ENCODE measurements at places on chromosomes 12 and 14. TPM values are rescaled to one million over a fixed set of nuclear protein-coding genes. Genes with fewer than 3 reads are reported as not detected.

The KRT78 gene
- total RNA-seq = 0.46 TPM

DNA sequence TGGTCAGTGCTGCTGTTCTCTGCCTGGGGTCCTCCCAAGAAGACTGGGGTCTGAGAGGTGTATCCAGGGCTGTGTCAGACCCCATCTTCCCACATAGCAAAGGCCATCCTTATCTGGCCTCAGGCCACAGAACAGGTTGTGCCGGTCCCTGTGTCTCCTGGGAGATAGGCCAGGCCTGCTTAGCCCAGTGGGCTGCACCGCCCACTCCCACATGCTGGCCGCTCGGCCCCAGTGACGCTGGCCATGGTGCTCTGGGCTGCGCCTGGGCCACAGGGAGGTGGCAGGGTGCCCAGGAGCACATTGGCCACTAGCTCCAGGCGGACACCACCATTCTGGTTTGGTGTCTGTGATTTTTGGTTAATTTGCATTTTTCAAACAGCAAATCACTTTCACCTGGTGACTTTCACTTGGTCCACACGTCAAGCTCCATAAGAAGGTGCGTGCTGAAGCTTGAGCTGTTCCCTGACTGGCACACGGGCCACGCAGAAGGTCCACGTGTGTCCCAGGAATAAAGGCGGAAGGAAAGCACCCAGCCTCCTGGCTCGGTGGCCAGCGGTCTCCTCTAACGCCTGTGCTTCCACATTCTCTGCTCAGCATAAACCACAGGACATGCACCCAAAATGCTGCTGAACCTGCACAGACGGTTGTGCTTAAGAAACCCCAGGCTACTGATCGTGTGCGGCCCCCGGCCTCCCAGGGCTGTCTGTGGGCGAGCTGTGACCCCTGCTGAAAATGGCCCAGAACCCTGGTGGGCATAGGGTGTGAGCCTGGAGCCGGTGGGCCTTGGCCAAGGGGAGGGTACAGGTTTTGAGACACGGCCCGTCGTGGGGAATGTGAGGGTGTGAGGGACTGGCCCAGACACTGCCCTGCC lies 4.6 kb downstream of the FBRSL1 start:
- DNase-seq = peak; percentile 21
- H3K27me3 ChIP-seq = no peaks in the 10 kb centered on the region
- no peak overlapping the region for H3K4me3 ChIP-seq
- no peak overlapping the region for H3K27ac ChIP-seq
- no peaks in the 10 kb centered on the region for H3K36me3 ChIP-seq

The DPY19L2 gene
- 28.7 TPM for total RNA-seq

DNA sequence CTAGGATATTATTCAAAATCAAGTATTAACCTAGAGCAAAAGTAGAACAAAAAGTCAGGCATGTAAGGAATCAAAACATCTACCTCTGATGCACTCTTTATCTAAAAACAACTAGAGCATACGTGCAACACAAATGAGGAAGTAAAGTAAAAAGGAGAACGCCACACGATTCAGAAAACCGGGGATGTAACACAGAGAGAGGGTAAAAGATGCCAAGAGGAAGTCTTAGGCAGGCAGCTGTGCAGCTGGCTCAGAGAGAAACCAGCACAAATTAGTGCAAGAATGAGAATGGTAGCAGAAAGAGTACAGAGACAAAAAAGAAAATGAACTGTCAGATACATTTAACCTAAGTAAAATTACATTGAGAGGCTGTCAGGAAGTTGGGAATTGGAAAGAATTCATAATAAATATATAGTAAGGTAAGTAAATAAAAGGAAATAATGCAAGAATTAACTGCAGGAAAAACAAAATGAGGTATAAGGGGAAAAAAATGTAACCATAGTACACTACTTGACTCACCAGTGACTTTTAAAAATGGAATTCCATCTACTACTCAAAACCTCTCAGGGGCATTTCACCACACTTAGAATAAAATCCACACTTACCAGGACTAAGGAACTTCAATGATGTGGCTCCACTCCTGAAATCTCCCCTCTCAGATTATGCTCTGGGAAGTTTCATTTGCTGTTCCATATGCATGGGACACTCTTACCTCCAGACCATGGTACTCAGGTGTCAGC lies 17.1 kb downstream of the BCAT1 start:
- no peaks in the 10 kb centered on the region for H3K36me3 ChIP-seq
- no peak for DNase-seq
- H3K4me3 ChIP-seq = no peak overlapping the region
- H3K27me3 ChIP-seq = no peaks in the 10 kb centered on the region
- no peak overlapping the region for H3K27ac ChIP-seq

DNA sequence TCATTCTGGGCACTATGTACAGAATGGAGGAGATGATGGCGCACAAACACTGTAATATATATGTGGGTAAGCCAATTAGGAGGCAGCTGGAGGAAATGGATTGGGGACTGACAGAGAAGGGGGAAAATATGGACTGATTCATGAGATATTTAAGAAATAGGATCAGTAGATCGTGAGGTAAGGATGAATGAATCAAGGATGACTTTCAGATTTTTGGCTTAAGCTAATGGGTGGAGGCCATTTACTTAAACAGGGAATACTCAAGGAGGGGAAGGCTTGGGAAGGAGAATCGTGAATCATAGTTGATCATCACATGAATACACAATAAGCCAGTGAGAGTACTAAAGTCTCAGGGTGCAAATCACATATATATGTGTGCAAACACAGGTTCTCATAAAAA lies 11.2 kb upstream of the GNPNAT1 start:
- no peaks in the 10 kb centered on the region for H3K27me3 ChIP-seq
- H3K36me3 ChIP-seq = no peaks in the 10 kb centered on the region
- no peak for DNase-seq
- H3K27ac ChIP-seq = no peak overlapping the region
- H3K4me3 ChIP-seq = no peak overlapping the region

The DAAM1 gene
- total RNA-seq = 30.0 TPM

The CCDC196 gene
- total RNA-seq = not detected

DNA sequence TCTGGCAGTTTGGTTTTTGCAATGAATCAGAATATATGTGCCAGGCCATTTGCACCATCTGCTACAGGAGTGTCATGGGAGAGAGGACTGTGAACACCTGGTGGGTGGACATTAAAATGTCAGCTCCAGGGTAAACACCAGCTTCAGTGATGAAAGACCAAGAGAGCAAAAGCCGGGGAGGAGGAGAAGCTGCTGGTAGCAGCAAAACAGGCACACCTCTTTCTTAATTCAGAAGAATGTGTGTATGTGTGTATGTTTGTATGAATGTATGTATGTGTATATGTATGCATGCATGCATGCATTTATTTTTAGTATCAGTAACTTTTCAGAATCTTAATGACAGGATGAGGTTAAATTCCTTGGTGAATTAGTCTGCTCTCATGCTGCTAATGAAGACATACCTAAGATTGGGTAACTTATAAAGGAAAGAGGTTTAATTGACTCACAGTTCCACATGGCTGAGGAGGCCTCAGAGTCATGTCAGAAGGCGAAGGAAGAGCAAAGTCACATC lies 357.4 kb upstream of the PRICKLE1 start:
- no peak overlapping the region for H3K27ac ChIP-seq
- no peak for DNase-seq
- H3K36me3 ChIP-seq = no peaks in the 10 kb centered on the region
- no peak overlapping the region for H3K4me3 ChIP-seq
- no peaks in the 10 kb centered on the region for H3K4me1 ChIP-seq

The PCNX4 gene
- 83.4 TPM for total RNA-seq

GRCh38 chr14:30808576-30808975 lies 65.8 kb upstream of the COCH start:
- no peak overlapping the region for H3K4me3 ChIP-seq
- H3K4me1 ChIP-seq = no peaks in the 10 kb centered on the region
- no peak overlapping the region for H3K27ac ChIP-seq
- H3K36me3 ChIP-seq = no peaks in the 10 kb centered on the region
- DNase-seq = no peak

The MYF6 gene
- not detected for total RNA-seq

DNA sequence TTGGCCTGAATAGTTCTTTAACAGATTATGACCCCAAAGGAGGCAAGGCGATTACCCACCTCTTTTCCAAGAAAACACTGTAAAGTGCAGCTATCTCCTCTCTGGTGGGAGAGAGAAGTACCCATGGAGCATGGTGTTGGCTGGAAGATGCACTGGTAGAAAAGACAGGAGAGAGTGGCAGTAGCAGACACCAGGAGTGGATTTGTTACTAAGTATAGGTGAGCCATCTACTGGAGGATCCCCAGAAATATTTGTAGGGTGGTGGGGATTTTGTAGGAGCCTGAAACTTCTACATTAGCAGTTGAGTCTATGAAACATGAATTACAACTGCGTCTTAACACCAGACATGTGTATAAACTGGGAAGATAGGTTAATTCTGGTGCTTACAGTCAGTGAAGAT lies 148.0 kb downstream of the SLC38A4 start:
- DNase-seq = no peak
- no peaks in the 10 kb centered on the region for H3K36me3 ChIP-seq
- H3K4me1 ChIP-seq = no peaks in the 10 kb centered on the region
- H3K27me3 ChIP-seq = no peaks in the 10 kb centered on the region

DNA sequence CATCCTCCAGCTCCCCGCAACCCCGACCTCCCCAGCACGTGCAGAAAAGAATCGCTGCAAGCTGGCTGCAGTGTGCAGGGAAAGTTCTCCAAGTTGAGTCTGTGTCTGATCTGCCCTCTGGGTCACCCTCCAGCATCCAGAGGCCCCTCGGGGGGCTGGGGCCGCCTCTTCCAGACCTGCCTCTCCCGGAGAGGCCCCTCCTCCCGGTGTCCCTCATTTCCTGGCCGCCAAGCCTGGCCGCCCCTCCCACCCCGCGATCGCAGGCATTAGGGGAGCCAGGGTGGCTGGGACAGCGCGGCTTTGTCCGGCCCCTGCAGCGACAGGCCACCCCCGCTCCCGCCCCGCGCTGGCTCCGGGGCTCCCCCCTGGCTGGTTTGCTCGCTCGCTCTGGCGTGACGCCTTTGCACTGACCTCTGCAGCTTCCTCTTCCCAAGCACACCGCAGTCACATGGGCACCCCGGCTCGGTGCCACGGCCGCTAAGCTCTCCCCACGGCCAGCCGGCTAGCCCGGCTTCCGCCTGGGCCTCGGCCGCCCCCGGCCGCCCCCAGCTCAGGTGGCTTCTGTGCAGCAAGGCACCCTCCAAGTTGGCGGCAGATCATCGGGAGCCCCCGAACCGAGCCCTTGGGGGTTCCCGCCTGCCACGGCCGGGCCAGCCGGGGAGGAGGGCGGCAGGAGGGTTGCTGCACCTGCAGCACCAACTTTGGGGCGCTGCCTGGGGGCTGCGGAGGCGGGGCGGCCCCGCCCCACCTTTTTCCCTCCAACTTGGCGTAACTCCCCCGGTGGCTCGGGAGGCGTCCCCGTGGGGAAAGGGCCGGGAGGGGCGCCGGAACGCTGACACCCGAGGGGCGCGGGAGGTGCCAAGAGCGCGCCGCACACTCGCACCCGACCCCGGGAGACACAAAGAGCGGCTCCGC lies 43.7 kb downstream of the KDM2B start:
- peaks cover 20% of the 10 kb centered on the region for H3K4me1 ChIP-seq
- DNase-seq = peak; percentile 90
- peak overlapping the region; percentile 78 for H3K27ac ChIP-seq
- H3K27me3 ChIP-seq = no peaks in the 10 kb centered on the region
- peak overlapping the region; percentile 54 for H3K4me3 ChIP-seq
- H3K36me3 ChIP-seq = no peaks in the 10 kb centered on the region

DNA sequence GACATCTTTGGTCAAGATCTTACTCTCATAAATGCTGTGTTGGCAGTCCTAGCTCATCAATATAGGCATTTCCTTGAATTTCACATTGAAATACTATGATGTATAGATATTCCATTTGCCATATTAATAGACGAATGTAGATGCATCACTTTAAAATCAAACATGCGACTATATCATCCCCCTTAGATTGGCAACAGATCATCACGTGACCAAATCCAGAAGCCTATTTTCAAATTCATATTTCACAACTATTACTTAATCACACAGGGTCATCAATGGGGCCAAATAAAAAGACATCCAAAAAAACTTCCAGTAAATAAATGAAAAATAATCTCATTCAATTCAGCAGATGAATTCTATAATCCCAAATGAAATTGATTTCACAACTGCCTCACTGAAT lies 15.3 kb downstream of the LMO3 start:
- no peaks in the 10 kb centered on the region for H3K27me3 ChIP-seq
- H3K4me3 ChIP-seq = no peak overlapping the region
- no peak for DNase-seq
- no peaks in the 10 kb centered on the region for H3K4me1 ChIP-seq
- H3K36me3 ChIP-seq = no peaks in the 10 kb centered on the region

DNA sequence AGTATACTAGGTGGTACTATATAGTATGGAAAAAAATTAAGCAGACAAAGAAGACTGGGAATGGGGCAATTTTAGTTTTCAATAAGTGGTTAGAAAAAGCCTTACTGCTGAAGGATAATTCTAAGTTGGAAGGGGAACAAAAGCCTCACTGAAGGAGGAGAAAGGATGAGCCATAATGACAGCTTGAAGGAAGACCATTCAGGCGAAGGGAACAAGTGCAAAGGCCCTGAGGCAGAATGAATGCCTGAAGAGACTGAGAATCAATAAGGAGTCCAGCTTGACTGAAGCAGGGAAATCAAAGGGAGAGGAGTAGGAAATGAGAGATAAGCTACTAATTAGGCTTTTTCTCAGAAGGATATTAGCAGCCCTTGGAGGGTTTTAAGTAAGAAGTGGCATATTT lies 28.5 kb downstream of the PPP1R13B start:
- no peaks in the 10 kb centered on the region for H3K36me3 ChIP-seq
- no peak overlapping the region for H3K4me3 ChIP-seq
- DNase-seq = no peak
- H3K27ac ChIP-seq = peak overlapping the region; percentile 71

- no peak for DNase-seq
- H3K4me3 ChIP-seq = no peak overlapping the region
- H3K27ac ChIP-seq = no peak overlapping the region
- no peaks in the 10 kb centered on the region for H3K36me3 ChIP-seq
Measured at GRCh38 chr12:83859021-83859420, 1053.6 kb downstream of the SLC6A15 start.

- DNase-seq = no peak
- peaks cover 8% of the 10 kb centered on the region for H3K4me1 ChIP-seq
- no peak overlapping the region for H3K4me3 ChIP-seq
- no peaks in the 10 kb centered on the region for H3K36me3 ChIP-seq
Measured at GRCh38 chr14:50762001-50762930, 68.7 kb downstream of the NIN start.

GRCh38 chr12:16458521-16459078 lies 111.2 kb downstream of the MGST1 start:
- H3K4me3 ChIP-seq = no peak overlapping the region
- H3K36me3 ChIP-seq = no peaks in the 10 kb centered on the region
- DNase-seq = no peak
- no peaks in the 10 kb centered on the region for H3K27me3 ChIP-seq
- no peaks in the 10 kb centered on the region for H3K4me1 ChIP-seq
- H3K27ac ChIP-seq = no peak overlapping the region

The MYH6 gene
- total RNA-seq = not detected

DNA sequence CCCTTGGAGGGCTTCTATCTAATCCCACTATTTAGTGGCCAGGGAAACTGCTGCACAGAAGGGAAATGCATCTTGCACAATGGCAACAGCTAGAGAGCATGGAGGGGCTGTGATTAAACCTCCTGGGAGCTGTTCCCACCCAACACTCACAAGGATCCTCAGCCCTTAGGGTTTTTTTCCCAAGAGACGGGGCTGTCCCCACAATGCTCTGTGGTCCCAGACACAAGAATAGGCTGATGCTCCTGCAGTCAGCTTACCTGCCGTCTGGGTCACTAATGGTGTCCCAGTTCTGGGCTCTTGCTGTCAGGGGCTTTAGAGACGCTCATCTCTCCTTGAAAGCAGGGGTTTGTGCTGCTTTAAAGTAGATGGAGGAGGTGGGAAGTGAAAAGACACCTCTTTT lies 4.6 kb downstream of the SERPINA1 start:
- no peak for DNase-seq
- H3K27ac ChIP-seq = no peak overlapping the region
- no peaks in the 10 kb centered on the region for H3K36me3 ChIP-seq

The CLEC4D gene
- total RNA-seq = not detected
